Stromal cell of bone marrow (primary cell): ENCODE measurements at places on chromosomes 4 and X.

GRCh38 chrX:27229721-27230120, 233.4 kb downstream of the PPP4R3C start:
- no peak for DNase-seq

- DNase-seq = no peak
Measured at GRCh38 chrX:2618516-2618915, 72.6 kb upstream of the CD99 start.

DNA sequence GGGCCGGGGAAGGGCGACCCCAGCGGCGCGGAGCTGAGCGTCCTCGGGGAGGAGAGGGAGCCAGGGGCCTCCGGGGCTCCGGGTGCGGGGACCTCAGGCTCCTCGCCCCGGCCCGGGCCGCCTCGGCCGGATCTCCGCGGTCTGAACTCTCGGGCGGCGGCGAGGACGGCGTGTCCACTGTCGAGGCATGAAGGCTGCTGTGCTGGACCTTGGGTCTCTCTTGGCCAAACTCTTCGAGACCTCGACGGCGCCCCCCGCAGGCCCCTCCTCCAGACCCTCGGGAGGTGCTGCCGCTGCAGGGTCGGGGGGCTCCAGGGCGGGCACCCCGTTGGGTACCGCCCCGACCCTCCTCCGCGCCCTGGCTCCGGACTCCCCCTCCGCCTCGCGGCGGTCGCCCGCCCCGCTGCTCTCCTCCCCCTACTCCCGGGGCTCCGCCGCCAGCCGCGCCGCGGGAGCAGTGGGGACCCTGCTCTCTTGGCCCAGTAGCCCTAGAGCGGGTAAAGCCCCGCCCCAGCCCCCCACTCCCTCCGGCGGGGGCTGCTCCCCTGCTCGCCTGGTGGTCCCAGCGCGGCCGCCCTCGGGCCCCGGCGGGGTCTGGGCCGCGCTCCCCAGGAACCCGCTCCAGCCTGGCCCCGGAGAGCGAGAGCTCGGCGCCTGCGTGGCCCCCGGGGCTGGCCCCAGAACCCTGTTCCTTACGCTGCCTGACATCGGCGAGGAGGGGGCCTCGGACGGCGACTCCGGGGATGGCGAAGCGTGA, 564 bp downstream of the FAM149A start:
- DNase-seq = no peak

GRCh38 chrX:44967221-44967620, 94.2 kb downstream of the KDM6A start:
- no peak for DNase-seq

DNA sequence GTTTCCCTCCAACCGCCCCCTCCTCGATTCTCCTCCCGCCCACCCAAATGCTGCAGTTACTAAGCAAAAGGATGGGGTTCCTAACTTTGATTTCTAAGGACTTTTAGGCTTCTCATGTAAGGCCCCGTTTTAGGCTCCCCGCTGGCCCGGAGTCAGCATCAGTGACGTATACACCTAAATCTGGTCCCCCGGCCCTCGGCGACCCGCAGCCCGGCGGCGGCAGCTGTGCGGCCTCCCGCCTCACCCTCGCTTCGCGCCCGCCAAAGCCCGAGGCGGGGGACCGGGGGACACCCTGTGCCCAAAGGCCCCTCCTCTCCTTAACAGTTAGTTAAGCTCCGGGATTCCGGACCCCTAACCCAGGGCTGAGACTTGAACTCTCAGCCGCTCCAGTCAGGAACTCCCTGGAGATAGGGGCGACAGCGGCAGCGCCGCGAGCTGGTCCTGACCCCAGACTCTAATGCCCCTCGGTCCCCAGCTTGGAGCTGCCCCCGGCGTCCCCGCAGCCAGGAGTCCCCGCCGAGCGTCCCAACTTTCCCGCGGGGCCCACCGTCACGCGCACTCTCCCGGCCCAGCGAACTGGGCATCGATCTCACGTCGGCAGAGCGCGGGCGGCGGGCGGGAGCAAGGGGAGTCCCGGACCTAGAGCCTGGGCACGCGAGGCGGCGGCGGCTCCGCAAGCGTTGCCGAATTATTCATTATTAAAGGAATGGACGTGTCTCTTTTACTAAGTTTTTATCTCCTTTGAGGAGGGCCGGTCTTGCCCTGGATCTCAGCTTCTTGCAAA, 1.5 kb upstream of the NR3C2 start:
- DNase-seq = no peak

DNA sequence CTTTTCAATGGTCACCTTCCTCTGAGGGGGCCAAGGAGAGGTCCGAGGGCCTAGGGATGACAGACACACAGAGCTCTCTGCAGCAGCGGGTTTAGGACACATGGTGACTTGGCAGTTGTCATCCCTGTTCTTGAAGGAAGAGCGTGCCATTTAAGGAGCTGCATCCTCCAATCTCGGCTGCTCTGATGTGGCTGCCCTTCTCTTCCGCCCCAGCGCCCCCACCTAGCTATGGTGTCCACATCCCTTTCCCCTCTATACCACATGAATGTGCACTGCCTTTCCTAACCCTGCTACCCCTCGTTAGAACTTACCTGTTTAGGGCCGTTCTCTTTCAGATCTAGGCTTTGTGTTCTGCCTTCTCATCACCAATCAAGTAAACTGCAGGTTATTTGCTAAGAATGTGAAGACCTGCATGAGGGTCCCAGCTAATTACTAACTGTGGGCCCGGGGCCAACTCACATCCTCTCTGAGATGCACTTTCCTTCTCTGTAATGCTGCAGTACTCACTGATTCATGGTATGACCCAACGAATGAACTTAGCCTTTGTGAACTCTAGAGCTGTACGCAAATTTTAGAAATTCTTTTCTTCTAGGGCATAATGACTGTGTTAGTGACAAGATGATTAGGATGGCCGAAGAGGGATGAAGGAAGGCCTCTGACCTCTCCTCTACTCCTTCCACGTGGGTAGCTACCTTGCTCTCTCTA, 38.2 kb downstream of the CHST7 start:
- DNase-seq = no peak

- DNase-seq = no peak
Measured at GRCh38 chr4:24842356-24842755, 47.0 kb downstream of the SOD3 start.

DNA sequence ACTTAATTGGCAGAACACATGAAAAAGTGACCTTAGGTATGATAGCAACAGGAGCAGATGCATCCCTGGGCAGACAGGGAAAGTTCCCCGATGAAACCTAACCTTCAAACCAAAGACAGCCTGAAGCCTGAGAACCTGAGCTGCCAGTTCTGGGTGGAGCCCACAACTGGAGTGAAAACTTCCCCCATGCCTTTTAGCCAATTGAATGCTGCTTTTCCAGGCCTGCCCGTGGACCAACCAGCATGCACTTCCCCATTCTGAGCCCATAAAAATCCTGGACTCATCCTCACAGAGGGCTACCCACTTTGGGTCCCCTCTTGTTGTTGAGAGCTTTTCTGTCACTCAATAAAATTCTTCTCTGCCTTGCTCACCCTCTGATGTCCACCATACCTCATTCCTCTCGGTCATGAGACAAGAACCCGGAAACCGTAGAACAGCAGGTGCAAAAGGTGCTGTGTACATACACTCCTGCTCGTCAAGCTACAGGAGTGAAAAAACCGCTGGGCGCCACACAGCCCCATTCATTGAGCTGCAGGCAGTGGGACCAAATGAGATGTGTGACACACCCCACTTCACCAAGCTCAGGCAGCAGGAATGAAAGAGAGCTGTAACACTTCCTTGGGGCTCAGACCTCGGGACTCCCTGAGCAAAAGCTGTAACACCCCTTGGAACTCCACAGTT, 13.9 kb upstream of the SLC7A11 start:
- no peak for DNase-seq

- no peak for DNase-seq
Measured at GRCh38 chrX:82961129-82961528, 547.0 kb upstream of the POU3F4 start.

DNA sequence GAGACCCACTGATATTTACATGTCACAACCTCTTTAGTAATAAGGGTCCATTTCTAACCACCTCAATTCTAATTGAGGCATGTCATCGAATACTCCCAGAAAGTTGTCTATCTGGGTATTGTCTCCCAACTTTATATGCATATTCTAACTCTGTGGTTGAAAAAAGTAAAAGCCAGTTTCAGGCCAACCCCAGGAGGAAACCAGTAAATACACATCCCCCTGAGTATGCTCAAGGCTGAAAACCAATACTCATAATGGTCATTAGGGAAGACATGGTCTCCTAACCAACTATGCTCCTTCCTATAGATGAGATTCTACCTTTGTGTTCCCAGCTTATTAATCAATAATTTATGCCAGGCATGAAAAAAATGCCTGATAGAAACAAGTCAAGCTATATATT, 96.6 kb downstream of the SH3KBP1 start:
- no peak for DNase-seq

DNA sequence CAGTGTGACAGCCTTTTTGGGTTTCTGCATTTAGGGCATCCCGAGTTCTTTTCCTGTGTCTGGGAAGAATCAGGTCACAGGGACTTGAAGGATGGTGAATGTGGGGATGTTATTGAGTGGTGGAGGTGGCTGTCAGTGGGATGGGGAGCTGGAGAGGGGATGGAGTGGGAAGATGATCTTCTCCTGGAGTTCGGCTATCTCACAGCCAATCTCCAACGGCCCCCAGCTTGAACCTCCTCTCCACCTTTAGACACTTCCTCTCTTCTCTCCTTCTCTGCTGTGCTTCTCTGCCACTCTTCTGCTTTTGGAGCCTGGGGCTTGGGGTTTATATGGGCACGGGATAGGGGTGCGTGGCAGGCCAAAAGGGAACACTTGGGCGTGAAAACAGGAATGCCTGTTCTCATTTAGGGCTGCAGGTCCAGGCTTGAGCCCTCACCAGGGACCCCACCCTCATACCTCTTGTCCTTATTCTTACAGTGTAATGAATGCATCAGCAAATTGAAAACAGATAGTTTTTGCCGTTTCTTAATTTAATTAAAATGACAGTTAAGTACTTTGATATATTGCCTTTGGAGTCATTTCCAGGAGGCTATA, 37.5 kb downstream of the USP9X start:
- DNase-seq = no peak

- DNase-seq = peak; percentile 15
Measured at GRCh38 chrX:71846429-71846828, 64.2 kb upstream of the NHSL2 start.

- no peak for DNase-seq
Measured at GRCh38 chr4:104210420-104210819, 284.3 kb downstream of the CXXC4 start.

- DNase-seq = no peak
Measured at GRCh38 chrX:102723456-102723855, 2.9 kb downstream of the GPRASP3 start.

DNA sequence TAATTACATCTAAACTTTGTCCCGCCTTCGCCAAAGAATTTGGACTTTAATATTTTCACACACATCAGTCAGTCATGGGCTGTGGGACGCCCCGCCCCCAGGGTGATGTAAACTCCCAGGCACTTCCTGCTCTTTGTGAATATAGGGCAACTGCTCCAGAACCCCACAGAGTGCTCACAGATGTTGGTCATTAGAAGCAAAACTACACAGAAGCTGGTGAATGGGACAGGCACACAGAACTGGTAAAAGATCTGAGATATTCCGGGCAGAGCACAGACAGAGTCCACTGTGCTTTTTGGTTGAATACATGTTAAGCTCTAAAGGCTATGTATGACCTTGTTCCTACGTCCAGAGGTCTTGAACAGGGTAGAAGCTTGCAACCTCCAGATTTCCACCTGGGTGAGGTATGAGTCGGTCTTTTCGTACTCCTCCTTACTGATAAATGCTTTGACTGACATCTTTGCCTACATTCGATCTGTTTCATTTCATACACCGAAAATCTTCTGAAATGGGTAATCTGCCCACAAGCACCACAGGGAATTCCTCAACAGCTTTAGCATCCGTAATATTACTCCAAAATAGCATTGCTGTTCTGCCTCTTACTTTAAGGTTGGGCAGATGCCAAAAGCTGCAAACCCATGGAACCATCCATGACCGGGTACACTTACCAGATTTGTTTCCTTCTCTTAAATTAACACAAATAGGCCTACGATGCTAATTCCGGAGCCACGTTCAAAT, 144.6 kb downstream of the AMELX start:
- peak; percentile 57 for DNase-seq

GRCh38 chr4:4672402-4672801, 130.6 kb upstream of the STX18 start:
- no peak for DNase-seq

DNA sequence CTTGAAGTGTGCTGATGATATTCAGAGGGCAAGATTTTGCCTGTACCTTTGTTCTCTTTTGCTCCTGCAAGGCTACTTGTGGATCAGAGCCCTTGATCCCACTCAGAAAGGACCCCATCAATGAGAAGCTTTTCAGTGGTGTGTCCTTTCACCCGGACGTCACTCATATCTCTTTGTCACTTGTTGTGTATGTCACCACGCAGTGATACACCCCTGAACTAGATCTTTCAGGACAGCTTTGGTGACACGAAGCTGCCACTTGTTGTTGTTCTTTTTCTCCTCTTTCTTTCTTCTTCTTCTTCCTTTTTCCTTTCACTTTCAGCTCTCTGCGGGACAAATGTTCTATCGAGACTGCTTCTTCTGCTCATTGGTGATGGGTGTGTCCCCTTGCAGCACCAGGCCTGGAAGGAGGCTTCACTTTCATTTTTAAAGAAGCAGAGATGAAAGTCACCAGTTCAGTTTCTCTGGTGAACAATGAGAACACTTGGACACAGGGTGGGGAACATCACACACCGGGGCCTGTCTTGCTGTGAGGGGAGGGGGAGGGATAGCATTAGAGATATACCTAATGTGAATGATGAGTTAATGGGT, 83.6 kb downstream of the NBDY start:
- DNase-seq = no peak

GRCh38 chr4:103074744-103075434, 1.7 kb downstream of the SLC9B2 start:
- no peak for DNase-seq

DNA sequence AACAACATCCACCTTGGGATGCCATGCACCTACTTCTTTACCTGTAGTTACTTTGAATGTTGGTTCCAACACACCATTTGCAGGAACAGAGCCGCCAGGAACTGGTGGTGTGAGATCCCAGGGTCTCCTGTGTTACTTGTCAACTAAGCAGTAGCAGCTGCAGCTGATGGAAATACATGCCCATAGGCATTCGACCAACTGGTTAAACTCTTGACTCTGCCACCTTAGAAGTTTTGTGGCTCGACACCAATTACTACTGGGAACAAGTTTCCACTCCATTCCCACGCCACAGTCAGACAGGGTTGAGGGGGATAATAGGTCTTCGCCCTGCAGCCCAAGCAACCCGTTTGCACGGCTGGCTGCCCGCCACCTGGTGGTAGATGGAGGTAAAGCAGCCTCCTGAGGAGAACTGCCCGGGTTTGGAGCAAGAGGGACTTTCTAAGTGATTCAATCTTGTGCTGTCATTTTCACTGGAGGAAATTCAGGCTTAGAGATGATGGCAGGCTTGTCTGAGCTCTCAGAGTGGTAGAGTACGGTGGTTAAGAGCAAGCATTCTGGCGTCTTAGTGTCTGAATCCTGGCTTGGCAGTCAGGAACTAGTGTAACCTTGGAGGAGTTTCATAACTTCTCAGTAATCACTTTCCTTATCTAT, 119.1 kb upstream of the TRIM2 start:
- DNase-seq = peak; percentile 31

DNA sequence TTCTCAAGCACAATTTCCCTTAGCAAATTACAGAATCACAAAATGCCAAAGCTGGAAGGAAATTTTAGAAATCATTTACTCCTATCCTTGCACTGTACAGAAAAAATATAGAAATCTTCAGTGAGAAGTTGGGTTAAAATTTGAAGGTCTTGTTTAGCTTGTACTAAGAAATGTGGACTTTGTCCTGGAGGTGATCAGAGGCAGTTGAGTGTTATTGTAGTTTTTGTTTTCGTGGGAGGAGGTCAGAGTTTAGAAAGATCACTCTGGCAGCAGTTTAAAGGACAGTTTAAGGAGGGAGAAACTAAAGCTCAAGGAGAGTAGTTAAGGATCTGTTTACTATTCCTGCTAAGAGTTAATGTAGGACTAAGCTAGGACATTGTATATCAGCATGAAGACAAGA, 54.4 kb upstream of the CXorf51B start:
- DNase-seq = no peak
